ENCODE measurements at places on chromosomes 4 and X.

- no peak for DNase-seq
Observed at GRCh38 chr4:110628663-110629213, 5.9 kb upstream of the PITX2 start.

DNA sequence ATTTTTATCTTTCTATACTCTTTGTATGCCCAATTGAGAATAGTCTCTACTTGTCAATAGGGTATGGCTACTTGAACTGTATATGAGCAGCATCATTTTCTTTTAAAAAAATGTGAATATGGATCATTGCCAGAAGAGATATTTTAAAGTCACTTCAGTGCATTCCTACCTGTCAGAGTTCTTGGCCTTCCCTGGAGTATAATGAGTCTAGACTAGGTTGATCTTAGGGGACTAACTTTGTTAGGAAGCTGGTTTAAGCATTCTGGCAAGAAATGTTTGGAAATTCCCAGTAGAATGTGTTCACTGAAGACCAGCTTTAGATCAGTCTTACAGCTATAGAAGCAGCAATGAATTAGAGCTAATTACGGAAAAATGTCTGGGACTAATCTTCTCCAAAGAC is 178.2 kb downstream of the FAT4 start:
- DNase-seq = no peak

DNA sequence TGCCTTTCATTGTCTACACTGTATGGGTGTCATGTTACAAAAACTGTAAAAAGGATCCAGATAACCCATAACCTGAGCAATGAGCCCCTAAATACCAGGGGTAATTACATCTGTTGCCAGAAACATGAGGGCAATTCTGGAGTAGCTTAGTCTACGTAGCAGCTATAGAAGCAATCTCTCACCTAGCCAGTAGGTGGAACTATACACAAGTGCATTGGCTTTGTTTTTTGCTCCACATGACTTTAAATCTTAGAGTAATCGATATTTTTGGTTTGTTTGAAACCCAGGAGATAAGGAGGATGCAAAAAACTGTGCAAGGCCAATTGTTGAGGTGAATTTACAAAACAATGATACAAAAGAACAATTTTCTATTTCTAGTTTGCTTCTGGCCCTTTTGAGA is 57.5 kb downstream of the GPR82 start:
- no peak for DNase-seq

- DNase-seq = no peak
Observed at GRCh38 chrX:23907111-23907497, 634 bp downstream of the APOO start.

DNA sequence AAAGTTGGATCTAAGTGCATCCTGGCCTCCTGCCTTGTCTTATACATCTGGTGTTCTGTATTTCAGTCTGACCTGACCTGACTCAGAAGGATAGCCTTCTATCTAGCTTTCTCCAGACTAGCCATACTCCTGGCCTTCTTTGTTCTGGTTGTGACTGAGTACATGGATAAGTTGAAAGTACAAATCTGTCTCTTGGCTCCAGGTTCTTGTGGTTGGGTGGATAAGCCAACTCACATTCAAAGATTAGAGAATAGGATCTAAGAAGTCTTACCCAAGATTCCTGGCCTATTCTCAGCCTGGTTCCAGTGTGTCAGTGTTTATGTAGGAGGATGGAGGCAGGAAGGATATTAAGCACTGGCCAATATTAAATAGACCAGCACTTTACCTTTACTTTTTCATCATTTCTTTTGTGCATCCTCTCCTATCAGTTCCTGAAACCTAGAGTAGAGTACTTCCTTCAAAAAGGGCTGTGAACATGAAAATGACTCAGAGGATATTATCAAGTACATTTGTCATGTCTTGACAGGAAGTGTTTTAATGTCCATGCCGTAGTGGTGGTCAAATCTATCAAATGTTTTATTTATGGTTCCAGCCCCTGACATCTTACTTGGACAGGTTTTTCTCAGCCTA is 123.5 kb downstream of the IL15 start:
- DNase-seq = no peak

DNA sequence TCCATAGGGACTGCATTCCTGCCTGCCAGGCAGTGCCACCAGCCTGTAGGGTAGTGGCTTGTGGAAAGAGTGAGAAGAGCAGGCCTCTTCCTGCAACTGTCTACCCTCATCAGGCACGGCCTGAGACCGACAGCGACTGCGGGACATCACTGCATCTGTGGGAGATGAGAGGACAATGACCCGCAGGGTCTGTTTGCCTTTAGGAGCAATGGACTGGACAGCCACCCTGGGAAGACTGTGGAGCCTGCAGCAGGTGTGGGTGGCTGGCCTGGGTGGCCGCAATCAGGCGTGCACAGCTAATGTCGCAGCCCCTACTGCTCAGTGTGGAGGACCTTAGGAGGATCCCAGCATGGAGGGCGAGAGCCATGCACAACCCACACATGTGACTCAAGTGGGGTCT is 227.9 kb downstream of the PTTG2 start:
- DNase-seq = no peak

GRCh38 chr4:98793658-98794057 is 135.2 kb upstream of the TSPAN5 start:
- no peak for DNase-seq

- DNase-seq = no peak
Observed at GRCh38 chr4:2786152-2786671, 6.7 kb upstream of the SH3BP2 start.

DNA sequence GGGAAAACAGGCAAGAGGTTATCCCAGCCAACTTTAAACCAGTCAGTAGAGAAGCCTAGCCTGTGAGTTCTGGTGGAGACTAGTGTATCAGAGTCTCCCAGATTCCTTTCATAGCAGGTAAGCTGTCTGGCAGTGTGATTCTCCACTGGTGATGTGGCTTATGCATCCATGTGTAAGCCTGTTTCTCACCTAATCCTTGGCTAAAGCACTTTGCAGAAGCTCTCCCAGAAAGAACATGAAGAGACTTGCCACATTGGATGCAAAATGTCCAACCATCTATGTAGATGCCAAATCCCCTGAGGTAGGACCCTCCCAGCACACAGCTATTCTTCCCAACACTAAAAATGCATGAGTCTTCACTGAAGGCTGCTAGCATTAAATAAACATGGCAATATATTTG is 111.7 kb downstream of the CHRNA9 start:
- no peak for DNase-seq
